Left colon (tissue), 2 donors: ENCODE measurements at places on chromosomes 16 and 17.

GRCh38 chr17:9241774-9242496, 220.6 kb downstream of the NTN1 start:
- no peak for DNase-seq

DNA sequence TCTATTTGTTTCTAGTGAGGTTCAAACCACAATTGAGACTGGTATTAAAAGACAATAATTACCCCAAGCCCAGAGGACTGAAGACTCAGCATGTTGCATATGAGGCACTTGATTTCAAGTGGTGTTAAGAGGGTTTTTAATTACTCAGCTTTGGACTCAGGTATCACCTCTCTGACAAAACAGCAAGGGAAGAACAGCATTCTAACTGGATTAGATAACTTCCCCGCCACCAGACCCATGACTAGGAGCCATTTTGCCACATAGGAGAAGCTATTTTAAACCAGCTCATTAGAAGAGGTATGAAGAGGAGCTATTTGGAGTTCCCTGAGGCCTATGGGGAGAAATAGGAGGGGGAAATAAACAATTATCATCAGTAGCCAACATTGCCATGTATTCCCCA, 226.1 kb upstream of the TOX3 start:
- no peak for DNase-seq

GRCh38 chr17:46046957-46047356, 47.9 kb downstream of the STH start:
- DNase-seq = no peak

DNA sequence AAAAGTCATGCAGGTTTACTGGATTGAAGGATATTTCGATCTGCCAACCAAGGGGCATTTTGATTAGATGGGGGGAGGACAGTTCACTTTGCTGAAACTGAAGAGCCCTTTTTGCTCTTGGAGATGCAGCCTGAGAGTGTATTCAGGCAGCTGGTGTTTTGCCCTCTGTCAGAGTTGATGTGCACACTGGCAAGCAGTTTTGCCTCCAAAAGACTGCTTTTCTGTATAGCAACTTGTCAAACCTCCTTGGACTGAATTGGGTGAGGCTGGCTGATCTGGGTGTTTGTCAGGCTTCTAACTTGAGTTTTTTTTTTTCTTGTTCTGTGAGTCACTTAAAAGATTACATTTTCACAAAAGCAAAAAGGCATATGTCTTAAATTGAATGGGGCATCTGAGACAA, 22.6 kb upstream of the ANKFN1 start:
- DNase-seq = no peak

- DNase-seq = no peak
Observed at GRCh38 chr16:52271088-52271750, 275.7 kb downstream of the TOX3 start.

DNA sequence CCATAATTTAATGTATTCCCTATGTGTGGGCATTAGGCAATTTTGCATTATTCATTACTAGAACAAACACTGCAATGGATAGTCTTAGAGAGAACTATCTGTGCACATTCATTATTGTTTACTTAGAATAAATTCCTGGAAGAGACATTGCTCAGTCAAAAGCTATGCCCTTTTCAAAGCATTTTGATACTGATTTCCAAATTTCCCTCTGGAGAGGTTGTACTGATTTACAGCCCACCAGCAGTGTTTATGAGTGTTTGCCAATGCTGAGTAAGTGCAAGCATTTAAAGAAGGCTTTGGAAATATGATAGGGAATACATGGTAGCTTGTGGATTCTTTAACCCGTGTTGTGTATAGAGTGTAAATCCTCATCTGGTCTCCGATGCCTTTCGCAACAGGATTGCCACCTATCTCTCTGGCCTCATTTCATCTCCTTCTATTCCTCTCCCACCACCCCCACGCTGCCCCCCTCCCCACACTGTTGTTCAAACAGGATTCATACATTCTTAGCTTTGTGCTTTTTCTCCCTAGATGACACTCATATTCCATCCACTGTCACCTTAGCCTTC, 33.4 kb upstream of the MMD start:
- DNase-seq = no peak

- DNase-seq = no peak
Observed at GRCh38 chr17:7137171-7137943, 22.7 kb upstream of the ASGR2 start.

GRCh38 chr16:67537270-67537635, 8.6 kb downstream of the RIPOR1 start:
- peak; percentile 67 for DNase-seq

- DNase-seq = no peak
Observed at GRCh38 chr16:57497121-57497520, 10.8 kb upstream of the DOK4 start.

DNA sequence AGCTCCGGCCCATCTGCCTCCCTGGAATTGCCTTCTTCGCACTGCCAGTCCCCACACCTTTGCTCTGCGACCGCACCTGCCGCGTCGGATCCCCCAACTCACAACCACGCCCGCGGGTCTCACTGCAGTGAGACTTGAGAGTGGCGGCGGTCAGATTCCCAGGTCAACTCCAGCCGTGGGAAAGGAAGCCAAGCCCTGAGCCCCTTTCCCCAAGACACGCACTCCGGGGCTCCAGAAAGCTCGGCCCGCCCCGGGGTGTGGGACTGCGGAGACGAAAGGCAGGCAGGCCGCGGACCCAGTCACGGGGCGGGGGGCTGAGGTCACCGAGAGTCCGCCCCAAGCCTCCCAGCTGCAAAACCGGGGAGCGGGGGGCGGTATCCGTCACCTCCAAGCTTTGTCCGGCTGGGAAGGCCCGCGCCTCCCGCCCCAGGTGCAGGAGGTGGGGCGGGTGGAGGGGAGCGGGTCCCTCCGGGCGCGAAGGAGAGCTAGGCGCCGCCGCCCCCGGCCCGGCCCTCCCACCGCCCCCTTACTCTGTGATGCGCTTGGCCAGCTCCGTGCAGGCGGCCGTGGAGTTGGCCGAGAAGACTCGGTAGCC, 615 bp downstream of the PRPSAP1 start:
- peak; percentile 57 for DNase-seq

DNA sequence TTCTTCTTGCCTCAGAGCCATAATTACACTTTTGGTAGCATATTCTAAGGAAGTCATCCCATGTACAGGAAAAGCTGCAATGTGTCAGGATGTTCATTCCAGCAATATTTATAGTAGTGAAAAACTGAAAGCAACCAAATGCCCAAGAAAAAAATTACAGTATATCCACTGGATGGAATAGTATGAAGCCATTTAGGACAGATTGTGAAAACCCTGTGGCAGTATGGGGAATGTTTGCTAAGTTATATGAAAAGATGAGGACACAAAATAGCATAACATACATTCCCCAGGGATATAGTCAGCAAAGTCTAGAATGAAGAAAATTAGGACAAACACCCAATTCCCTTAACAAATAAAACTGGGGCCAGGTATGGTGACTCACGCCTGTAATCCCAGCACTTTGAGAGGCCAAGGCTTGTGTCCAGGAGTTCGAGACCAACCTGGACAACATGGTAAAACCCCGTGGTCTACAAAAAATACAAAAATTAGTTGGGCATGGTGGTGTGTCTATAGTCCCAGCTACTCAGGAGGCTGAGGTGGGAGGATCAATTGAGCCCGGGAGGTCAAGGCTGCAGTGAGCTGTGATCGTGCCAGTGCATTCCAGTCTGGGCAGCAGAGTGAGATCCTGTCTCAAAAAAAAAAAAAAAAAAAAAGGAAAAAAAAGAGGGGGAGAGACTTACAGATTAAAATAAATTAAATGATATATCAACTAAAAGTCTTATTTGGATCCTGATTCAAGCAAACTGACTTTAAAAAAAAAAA, 2.3 kb downstream of the LRRC3C start:
- no peak for DNase-seq

GRCh38 chr17:78995022-78995760, 14.4 kb downstream of the CANT1 start:
- peak; percentile 31 for DNase-seq

GRCh38 chr17:76532072-76532651, 5.3 kb downstream of the CYGB start:
- no peak for DNase-seq

- DNase-seq = no peak
Observed at GRCh38 chr16:57516176-57516725, 20.1 kb downstream of the CCDC102A start.

- no peak for DNase-seq
Observed at GRCh38 chr16:27943766-27944165, 119.7 kb downstream of the GSG1L start.

DNA sequence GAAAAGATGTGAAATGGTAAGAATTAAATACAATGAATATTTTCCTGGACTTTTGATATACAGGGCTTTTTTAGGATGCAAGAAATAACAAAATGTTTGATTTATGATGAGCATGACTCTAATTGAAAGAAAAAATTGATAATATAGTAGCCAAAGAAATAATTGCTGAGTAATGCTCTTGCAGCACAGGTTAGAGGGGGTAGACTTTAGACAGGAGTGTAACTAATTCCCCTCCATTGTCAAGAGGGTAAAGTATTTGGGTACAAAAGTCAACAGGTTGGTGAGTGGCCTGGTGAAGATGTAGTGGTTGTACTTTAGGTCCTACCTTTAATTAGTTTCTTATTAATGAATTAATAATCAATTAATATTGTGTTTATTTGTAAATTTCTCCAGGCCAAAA, 912.3 kb downstream of the KCNJ2 start:
- no peak for DNase-seq

- no peak for DNase-seq
Observed at GRCh38 chr16:72182976-72183375, 11.0 kb upstream of the PMFBP1 start.

GRCh38 chr16:30697264-30698138, 1.5 kb upstream of the SRCAP start:
- DNase-seq = no peak

- no peak for DNase-seq
Observed at GRCh38 chr16:4323845-4324488, 8.1 kb downstream of the GLIS2 start.

GRCh38 chr17:49995055-49995738, at the start of gene DLX3:
Gene DLX3, minus strand, starts transcription at chr17:49995224. Its CDS starts 226 bp downstream, at chr17:49994998.
- peak; percentile 61 for DNase-seq

DNA sequence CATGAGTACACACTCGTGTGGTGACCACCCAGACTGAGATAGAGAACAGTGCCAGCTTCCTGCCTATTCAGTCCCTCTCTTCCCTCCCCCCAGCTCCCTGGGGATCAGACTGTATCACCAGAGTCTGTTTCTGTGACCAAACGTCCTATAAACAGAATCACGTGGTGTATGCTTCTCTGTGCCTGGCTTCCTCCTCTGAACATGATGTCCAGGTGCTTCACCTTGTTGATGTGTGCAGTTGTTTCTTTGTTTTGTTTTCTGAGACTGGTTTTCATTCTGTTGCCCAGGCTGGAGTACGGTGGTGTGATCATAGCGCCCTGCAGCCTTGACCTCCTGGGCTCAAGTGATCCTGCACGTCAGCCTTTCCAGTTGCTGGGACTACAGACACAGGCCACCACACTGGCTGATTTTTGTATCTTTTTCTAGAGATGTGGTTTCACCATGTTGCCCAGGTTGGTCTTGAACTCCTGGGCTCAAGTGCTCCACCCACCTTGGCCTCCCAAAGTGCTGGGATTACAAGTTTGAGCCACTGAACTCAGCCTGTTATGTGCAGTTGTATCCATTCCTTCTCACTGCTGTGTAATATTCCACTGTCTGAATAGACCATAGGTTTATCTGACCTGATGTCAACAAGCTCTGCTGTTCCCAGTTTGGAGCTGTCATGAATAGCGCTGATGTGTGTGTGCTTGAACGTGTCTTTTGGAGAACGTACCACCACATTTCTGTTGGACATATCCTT, 28.9 kb upstream of the PRM1 start:
- no peak for DNase-seq

- no peak for DNase-seq
Observed at GRCh38 chr17:74045608-74046280, 157.7 kb upstream of the RPL38 start.

GRCh38 chr17:19317359-19318095, 45.0 kb downstream of the B9D1 start:
- DNase-seq = peak; percentile 87

DNA sequence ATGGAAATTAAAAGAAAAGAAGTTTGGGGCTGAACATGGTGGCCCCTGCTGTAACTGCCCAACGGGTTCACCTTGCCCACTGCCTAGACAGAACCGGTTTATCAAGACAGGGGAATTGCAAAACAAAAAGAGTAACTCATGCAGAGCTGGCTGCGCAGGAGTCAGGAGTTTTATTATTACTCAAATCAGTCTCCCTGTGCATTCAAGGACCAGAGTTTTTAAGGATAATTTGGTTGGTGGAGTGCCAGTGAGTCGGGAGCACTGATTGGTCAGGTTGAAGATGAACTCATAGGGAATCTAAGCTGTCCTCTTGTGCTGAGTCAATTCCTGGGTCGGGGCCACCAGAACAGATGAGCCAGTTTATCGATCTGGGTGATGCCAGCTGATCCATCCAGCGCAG, 4.4 kb upstream of the SCPEP1 start:
- DNase-seq = no peak

DNA sequence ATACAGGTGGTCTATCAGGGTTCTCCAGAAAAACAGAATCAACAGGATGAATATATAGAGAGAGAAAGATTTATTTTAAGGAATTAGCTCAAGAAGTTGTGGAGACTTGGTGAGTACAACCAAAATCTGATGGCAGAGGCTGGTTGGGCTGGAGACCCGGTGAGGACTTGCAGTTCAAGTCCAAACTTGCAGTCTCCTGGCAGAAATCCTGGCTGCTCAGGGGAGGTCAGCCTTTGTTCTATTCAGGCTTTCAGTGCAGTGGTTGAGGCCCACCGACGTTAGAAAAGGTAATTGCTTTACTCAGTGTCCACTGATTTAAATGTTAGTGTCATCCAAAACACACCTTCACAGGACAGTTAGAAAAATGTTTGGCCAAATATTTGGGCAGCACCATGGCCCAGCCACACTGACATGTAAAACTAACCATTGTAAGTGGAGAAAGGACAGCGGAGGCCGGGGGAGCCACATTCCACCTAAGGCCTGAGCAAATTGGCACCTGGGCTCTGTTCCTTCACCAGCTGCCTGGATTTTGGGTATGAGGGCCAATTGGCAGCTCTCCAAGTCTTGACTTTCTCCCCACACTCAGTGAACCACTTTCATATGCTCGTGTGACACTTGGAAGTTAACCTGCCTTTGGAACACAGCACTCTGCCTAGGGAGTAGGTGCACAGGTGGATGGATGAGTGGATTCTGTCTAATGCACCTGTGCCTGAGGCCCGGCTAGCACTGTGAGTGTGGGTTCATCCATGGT, 54.7 kb downstream of the CACNG5 start:
- no peak for DNase-seq

DNA sequence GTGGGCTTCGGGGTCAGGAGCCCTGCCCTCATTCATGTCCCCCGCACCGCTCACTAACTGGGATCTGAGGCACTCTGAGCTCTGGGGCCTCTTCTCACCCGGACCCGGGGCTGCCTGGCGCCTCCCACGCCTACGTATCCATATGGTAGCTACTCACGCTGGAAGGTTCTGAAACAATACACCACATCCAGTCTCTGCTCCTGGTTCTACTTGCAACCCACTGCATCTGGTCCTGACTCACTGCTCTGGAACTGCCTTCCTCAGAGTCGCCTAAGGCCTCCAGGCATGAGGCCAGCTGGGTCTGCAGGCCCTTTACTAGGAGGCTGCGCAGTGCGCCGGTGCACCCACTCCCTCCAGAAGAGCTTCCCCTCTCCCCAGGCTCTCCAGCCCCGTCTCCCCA, 18.1 kb downstream of the USP36 start:
- no peak for DNase-seq
